ENCODE measurements at places on chromosomes 5 and 9.

DNA sequence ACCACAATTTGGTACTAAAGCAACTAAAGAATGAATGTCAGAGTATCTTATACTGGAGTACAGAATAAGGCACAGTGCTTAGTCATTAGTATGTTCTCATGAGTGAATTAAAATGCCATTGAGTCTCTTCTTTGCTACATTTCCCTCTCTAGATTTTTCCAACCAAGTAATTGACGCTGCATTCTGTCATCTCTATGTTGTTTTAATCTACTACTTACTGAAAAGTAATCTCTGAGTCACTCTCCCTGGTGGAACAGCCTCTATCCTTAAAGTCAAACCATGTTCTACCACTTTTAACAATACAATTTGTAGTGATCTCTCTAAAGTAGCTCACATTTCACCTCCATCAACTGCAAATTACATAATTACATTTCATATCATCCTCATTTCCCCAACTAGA is 495.1 kb downstream of the CDH18 start:
- no peak for DNase-seq
- H3K36me3 ChIP-seq: no peaks in the 10 kb centered on the region
- H3K27ac ChIP-seq: no peak overlapping the region

DNA sequence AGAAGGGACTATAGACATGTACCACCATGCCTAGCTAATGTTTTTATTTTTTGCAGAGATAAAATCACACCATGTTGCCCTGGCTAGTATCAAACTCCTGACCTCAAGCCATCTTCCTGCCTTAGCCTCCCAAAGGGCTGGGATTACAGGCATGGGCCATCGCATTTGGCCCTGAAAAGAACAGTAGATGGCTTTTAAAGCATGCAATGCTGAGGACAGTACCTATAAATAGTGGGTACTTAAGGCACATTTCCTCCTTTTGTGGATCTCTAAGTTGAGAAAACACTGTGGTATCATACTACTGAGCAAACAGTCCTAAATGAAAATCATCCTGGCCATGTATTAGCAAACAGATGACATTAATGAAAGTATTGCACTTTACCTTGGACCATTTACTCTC is 119.4 kb downstream of the TTC39B start:
- no peak overlapping the region for H3K4me3 ChIP-seq
- H3K27ac ChIP-seq: no peak overlapping the region
- peaks cover 3% of the 10 kb centered on the region for H3K4me1 ChIP-seq
- H3K27me3 ChIP-seq: no peaks in the 10 kb centered on the region
- DNase-seq: no peak

- no peak for DNase-seq
- no peaks in the 10 kb centered on the region for H3K4me1 ChIP-seq
- no peaks in the 10 kb centered on the region for H3K36me3 ChIP-seq
- H3K27ac ChIP-seq: no peak overlapping the region
These were observed 90.9 kb upstream of the GRIA1 start for GRCh38 chr5:153399595-153399994.

DNA sequence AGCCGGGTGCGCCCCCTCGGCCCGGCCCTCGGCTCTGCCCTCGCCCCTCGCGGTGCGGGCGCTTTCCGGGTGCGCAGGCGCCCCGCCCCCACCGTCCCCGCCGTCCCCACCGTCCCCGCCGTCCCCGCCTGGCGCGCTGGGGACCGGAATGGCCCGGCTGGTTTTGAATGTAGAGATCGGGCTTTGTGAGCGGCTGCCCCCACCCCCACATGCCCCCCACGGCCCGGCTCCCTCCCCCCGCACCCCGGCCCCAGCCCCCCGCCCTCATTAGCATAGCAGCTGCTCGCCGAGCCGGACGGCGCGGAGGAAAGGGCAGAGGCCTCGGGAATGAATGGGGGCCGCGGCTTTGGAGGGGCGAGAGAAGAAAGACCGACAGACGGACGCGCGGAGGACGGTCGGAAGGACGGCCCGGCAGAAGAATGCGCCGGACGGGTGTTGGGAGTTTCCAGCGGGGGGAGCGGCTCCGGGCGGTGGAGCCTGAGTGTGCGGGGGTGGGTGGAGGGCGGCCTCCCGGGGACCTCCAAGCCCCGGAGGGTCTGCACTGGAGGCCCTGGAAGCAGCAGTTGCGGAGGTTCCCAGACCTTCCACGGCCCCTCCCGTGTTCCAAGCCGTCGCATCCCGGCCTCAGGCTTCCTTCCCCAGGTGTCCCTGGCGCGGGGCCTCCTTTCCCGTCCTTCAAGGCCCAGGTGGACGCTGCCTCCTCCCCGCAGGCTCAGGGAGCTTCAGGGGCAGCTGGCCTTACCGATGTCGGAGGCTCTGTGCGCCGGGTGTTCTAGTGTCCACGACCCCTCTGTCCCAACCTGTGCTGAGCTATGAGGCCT is 6.0 kb downstream of the NRARP start:
- H3K27ac ChIP-seq: no peak overlapping the region
- peaks cover 15% of the 10 kb centered on the region for H3K4me1 ChIP-seq
- H3K36me3 ChIP-seq: no peaks in the 10 kb centered on the region
- no peak overlapping the region for H3K4me3 ChIP-seq
- DNase-seq: no peak

GRCh38 chr5:105688227-105688792 is 1982.4 kb downstream of the EFNA5 start:
- H3K4me1 ChIP-seq: no peaks in the 10 kb centered on the region
- no peak overlapping the region for H3K4me3 ChIP-seq
- no peaks in the 10 kb centered on the region for H3K36me3 ChIP-seq

GRCh38 chr9:80070071-80070742 is 498.4 kb downstream of the TLE4 start:
- no peak overlapping the region for H3K27ac ChIP-seq
- no peaks in the 10 kb centered on the region for H3K36me3 ChIP-seq
- no peak for DNase-seq
- no peak overlapping the region for H3K4me3 ChIP-seq

DNA sequence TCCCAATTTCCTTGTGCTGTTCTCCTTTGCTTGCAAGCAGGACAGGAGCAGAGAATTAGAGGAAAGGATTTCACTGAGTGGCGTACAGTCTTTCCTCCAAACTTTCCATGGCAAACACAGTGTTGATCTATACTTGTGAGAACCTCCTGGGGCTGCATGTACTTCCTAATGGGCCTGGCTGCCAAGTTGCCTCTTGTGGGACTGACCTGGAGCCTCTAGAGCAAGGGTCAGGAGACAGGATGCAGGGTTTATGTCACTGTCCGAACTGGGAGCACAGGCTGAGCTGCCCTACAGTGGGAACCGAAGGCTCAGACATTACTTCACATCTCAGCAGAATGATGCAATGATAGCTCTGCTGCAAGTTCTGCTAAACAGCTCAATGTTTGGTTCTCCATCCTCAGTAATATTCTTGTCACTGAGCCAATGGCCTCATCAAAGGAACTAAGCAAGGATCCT is 102.3 kb downstream of the ENC1 start:
- no peak overlapping the region for H3K27ac ChIP-seq
- DNase-seq: no peak
- no peaks in the 10 kb centered on the region for H3K4me1 ChIP-seq

GRCh38 chr5:64939772-64940510 is 171.2 kb downstream of the CWC27 start:
- DNase-seq: no peak
- H3K27ac ChIP-seq: no peak overlapping the region
- H3K4me1 ChIP-seq: no peaks in the 10 kb centered on the region
- H3K36me3 ChIP-seq: no peaks in the 10 kb centered on the region
- no peaks in the 10 kb centered on the region for H3K27me3 ChIP-seq
